Effector CD8-positive, alpha-beta T cell (primary cell): ENCODE measurements at places on chromosomes 1 and 21.

DNA sequence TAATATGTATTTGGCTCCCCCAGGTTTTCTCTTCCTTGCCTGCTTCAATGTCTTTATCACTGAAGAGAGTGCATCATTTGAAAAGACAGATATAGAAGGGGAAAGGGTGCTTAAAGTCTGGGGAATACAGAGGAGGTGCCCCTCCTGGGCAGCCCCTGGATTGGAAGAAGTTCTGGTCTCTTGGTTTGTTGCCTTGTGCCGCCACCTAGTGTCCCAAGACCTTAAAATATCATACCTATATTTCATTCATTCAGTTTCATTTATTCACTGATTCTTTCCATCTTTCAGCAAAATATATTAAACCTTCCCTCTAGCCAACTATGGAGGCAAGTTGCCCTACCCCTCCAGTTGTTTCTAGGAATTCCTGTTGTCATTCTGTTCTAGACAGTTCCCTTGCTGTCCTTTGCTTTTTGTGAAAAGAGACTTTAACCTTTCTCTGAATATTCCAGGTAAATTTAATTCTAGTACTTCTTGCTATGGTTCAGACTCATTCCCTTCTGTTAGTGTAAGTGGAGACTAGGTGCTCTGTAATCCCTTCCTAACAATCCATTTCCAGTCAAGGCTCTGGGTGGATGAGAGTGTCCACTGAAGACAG lies 56.1 kb downstream of the MEF2D start:
- DNase-seq: peak; percentile 27

GRCh38 chr1:54940042-54940441 lies 40.4 kb upstream of the TMEM61 start:
- DNase-seq: no peak

GRCh38 chr1:17274186-17275170 lies 25.6 kb downstream of the PADI3 start:
- no peak for DNase-seq

DNA sequence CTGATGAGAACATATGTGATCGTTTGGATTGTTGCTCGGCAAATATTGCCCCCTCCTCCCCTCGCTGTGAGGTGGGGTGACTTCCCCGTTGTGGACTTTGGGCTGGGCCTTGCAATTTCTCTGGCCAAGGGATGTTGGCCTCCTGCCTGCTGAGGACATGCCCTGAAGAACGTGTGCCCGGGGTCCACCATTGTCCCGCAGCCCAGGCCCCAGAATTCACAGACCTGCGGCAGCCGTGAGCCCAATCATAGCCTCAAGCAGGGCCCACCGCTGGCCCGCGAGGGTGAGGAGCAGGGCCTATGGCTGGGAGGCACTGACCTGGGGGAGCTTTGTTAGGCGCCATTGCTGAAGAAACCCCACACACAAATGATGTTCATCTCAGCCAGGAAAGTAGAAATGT lies 58.3 kb upstream of the ACTRT2 start:
- DNase-seq: no peak

- no peak for DNase-seq
These were observed 11.4 kb upstream of the SELE start for GRCh38 chr1:169745015-169745861.

- no peak for DNase-seq
These were observed 22.2 kb upstream of the ABL2 start for GRCh38 chr1:179251675-179252074.

DNA sequence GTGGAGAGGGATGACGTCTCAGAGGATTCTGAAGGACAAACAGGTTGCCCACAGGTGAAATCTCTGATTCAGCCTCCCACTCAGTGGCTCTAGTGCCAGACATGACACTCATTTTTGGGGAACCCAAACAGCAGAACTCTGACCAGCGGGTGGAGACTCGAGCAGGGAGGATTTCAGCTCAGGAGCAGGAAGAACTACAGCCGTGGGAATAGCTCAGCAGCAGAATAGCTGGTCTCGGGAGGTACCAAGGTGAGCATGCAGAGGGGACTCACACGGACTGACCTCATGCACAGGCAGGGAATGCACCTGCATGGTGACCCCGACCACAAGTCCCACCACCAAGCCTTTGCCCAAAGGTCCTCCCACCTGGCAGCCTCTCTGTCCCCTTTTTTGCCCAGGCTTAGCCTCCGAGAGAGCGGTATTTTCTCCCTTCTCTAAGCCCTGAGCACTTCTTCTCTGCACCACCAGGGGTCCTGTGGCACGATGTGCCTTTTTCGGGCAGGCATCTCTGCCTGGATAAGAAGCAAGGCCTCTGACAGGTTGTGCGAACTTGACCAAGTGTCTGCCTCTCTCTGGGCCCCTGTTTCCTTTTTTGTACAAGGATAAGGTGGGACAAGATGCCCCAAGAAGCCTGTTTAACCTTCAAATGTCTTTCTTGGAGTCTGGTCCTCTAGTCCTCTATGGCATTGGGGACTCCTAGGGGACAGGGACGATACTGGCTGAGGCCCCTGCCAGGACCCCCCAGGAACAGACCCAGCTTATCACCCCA lies 8.8 kb upstream of the FGR start:
- DNase-seq: peak; percentile 61

GRCh38 chr21:35942211-35943144 lies 117.8 kb downstream of the SETD4 start:
- DNase-seq: no peak

GRCh38 chr1:200972985-200973742 lies 50.4 kb downstream of the KIF21B start:
- DNase-seq: no peak

- no peak for DNase-seq
These were observed 19.7 kb downstream of the FGGY start for GRCh38 chr1:59316497-59317128.

DNA sequence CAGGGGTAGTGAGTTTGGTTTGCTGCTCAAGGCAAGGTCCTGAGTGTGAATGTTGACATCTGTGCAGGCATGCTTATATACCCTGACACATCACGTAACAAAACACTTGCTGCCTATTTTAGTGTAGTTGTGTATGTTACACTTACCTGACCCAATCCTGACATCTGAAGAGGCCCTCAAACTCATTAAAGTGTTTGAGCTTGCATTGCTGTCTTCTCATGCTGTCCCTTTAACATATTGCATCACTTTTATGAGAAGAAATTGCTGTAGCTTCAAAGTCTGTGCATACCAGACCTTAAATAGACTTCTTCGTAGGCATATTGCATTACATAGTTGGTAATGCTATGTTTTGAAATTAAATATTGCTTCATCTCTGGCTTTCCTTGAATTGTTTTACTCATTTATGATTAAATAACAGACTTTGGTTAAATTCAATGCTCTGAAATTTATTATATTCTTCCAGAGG lies at the start of gene KRTAP19-3:
Gene KRTAP19-3, minus strand, starts transcription at position 51 of the 466 bp plus-strand sequence. CDS start 56 bp downstream, outside the sequence.
- DNase-seq: no peak

- DNase-seq: no peak
These were observed 120.8 kb downstream of the RGS2 start for GRCh38 chr1:192929597-192929996.

DNA sequence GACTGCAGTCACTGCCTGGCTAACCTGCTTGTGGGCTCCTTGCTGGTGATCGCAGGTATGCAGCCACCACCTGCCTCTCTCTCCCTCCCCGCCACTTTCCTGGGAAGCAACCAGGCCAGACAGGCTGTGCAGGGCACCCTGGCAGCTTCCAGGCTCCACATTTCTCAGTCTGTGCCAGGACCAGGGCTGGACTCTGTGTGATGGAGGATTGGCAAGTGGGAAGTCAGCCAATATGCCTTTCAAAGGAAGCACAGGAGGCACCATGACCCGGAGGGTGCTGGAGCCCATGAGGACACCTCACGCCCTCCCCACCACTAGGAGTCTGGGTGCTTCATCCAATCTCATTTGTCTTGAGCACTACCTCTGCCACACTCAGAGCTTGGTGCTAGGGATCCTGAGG lies 15.8 kb upstream of the DISP3 start:
- no peak for DNase-seq

DNA sequence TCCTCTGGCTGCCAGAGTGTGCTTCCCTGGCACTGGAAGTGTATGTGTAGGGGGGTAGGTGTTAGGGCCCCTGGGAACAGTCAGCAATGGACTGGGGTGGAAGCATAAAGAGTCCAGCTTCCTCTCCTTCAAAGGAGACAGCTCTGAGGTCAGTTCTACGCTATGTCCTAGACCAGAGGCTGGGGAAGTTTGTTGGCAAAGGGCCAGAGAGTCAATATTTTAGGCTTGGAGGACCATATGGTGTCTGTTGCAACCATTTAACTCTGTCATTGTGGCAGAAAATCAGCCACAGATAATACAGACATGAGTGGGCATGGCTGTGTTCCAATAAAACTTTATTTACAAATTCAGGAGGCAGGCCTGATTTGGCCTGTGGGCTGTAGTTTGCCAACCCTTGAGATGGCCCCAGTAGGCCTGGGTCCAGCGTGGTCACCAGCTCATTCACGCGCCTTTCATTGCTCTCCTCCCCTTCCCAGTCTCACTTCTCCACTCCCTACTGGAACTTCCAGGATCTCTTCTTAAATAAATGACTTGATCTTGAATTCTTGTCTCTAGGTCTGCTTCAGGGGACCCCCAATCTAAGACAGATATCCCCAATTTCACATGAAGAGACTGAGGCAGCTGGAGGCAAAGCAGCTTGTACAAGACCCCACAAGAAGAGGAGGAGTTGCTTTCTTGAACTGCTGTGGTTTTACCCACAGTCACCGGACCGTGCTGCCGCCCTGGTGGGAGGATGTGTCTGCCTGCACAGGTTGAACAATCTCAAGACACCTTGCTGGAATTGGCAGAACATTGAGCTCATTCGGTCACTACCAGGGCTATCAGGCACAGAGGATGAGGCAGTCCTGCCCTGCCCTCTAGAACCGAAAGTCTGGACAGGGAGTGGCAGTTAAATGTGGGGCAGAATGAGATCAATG lies 162.4 kb upstream of the POU3F1 start:
- DNase-seq: no peak

DNA sequence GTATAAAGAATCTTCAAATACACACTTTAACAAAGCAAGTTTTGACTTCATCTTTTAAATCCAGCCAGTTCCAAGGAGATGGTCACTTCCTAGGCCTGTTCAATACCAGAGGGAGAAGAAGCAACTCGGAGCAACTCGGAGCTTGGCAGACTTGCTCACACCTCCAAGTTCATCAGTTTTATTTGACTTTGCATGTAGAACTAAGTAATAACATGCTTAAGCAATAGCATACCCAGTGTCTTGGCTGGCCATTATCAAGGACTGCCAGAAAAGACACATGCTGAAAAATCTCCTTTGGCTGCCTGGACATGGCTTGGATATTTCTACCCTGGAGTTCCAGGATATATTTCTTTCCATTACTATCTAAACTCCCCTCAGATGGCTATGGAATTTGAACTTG lies 52.6 kb downstream of the GNG12 start:
- DNase-seq: no peak

GRCh38 chr1:222310836-222311235 lies 237.1 kb downstream of the HHIPL2 start:
- DNase-seq: no peak

- no peak for DNase-seq
These were observed 12.3 kb upstream of the DENND2D start for GRCh38 chr1:111212634-111213335.
